ENCODE measurements at places on chromosomes 11 and 22.
A peak's percentile ranks its signal among the peaks of the same experiment; 100 is the strongest.

DNA sequence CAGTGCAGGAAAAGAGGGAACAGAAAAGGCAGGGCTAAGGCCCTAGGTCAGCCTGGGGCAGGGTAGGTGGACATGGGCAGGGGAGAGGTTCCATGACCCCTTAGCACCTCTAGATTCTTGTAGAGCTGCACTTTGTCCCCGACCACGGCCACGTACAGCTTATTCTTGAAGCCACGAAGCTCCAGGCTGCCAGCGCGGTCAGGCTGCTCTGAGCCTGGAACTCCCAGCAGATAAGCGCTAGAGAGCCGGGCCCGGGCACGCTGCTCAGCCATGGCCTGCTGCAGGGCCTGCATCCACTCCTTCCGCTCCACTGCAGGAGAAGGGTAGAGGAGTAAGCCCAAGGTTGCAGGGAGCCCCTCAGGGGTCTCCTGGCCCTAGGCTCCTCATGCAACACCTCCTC is 36.1 kb upstream of the PDE2A start:
- DNase-seq: no peak

DNA sequence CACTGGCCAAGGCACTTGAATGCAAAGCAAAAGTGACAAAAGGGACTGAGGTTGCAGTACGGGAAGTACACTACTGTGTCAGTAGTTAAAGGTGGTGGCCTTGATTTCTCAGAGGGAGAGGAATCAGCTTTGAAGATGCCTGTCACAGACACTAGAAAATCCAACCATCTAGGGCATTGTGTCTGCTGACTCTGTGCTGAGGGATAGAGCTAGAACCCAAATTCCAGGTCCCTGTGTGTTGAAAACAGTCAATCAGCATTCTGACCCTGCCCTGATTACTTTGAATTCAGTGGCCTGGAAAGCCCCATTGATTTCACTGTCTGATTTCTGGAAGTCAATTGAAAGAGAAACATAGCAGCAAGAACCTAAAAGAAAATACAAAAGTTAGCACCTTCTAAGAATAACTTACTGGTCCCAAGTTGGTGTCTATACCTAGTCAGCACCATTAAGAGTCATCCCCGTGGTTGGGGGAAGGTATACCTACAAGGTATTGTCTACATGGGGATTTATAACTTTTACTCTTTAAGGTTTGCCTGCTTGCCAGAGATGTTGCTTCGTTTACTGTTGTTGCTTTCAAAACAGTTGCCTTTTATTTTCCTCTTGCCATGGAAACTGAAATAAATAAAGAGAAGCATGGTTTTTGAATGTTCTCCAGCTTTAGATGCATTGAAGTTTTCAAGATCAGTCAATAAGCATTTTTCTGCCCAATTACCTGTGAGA is 97.3 kb downstream of the PDHX start:
- no peak for DNase-seq

- no peak for DNase-seq
These were observed 433.0 kb downstream of the INSC start for GRCh38 chr11:15547685-15548084.

GRCh38 chr11:10426475-10426874 is 28.6 kb upstream of the AMPD3 start:
- no peak for DNase-seq

DNA sequence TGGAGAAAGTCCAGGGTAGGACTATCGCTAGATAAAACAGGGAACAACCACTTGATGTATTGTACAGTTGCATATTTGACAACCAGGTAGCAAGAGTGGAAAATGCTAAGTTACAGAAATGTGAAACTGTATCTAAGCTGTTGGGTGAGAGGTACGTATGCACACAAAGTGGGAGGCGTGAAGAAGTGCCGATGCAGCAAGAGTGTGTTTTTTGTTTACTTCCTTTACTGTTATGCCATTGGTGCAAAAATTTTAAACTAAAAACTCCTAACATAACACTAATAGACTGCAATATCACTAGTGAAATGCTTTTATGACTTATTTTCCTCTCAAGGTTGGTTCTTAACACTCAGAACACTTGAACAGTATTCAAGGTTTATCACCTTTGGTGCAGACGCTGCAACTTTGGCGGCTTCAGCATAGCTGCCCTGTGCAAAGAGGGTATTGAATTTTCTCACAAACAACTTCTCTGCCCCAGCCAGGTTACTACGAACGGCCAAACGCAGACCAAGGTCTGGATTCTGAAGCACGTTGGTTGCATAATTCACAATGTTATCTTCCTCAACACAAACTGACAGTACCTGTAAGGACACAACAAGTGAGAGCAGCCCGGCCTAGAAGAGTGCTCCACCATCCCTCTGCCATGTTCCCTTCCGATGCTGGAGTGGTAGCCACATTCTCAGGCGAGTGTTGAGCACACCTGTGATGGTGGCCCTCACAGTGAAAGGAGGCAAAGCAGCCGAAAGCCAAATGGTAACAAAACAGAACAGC is 55.8 kb upstream of the SLC25A1 start:
- no peak for DNase-seq

DNA sequence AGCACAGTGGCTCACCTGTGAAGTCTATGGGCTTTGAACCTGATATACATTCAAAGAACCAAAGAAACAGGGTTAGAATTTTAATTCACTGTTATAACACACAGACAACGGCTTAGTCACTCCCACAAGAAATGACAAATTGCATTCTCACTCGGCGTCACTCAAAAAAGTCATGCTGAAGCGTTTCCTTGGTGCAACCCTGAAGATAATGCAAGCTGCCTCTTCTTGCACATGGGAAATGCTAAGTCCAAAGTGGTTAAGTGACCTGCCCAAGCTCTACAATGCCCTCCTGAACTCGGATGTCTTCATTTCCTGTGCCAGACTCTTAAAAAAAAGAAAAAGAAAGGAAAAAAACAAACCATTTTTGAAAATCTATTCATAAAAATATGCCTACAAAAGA is 10.0 kb downstream of the LGR4 start:
- DNase-seq: no peak

GRCh38 chr11:120197977-120198376 is 12.9 kb upstream of the OAF start:
- no peak for DNase-seq

DNA sequence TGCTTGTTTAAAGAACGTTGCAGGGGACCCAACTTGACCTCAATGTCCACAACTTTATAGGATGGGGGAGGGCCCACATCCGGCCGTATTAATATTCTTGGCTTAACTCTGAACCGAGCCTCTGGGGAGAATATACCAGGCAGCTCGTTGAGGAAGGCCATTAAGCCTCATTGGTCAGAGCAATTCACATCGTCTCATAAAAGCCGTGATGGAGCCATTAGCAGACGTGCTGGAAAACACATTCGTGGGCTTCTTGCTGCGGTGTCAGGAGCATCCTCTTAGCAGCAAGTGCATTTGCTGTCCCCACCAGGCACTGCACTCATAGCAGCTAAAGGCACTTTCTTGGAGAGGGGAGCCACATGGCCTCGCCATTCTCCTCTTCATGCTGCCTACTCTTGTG is 14.9 kb downstream of the DSCAML1 start:
- no peak for DNase-seq

GRCh38 chr11:6214530-6214929 is 9.2 kb downstream of the C11orf42 start:
- DNase-seq: no peak

DNA sequence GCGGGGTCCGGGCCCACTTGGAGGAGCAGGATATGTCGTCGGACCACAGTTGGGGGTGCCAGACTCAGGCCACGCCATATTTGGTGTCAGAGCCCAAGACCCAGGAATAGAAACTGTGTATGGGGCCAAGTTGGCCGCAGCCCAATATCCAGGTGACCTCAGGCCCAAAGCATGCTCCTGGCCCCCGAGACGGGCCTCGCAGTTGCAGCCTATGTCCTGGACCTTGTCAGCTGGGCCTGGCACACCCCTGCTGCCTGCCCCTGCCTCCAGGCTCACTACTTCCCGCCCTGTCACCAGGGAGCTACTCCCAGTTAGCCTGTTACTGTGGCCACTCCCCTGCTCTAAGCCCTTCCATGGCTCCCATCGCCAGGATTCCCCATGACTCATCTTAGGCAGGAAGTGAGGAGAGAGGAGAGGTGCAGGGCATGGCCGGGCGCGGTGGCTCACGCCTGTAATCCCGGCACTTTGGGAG is 23.1 kb downstream of the A4GALT start:
- peak; percentile 93 for DNase-seq

Measured in Right ventricle myocardium superior (tissue), 1 donor.